Activated CD4-positive, CD25-positive, alpha-beta regulatory T cell treated with anti-CD3 and anti-CD28 coated beads, Interleukin-2, amount 50 U/mL, for 24 hours (primary cell): ENCODE measurements at places on chromosomes 16 and 17.

- peak; percentile 16 for ATAC-seq
These were observed 704.3 kb downstream of the MAF start for GRCh38 chr16:78896280-78896679.

DNA sequence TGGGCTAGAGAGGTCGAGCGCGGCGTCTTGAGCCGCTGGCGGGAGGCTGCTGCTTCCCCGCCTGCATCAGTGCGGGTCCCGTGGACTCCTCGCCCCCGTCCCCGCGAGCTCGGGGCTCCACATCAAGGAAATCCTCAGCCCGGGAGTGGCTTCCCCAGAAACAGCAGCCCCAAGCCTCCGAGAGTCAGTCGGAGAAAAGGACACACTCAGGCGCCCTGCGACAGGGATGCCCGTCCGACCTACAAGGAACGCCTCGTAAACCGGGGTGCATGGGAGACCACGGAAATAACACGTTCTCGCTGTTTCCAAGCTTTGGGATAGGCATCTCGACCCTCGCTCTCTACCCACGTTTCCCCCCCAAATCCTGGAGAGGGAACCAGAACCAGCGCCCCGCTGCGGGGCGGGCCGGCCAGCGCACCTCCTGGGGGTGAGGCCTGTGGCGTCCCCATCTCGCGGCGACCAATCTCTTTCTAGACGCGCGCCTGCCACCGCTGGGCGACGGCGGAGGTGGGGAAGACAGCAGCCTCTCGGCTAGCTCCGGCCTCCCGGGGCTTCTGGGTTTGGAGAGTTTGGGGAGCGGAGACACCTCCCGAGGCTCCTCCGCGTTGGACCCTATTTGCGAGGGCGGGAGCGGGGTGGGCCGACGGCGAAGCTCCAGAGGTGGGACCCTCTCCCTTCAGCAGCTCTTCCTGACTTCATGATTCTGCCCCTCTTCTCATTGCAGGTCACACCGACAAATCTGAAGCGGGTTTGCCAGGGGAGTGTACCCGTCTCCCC, 759 bp upstream of the TP53I13 start:
- ATAC-seq, result peak; percentile 66

- ATAC-seq, result no peak
These were observed 38.8 kb downstream of the EFCAB5 start for GRCh38 chr17:29980261-29980660.

DNA sequence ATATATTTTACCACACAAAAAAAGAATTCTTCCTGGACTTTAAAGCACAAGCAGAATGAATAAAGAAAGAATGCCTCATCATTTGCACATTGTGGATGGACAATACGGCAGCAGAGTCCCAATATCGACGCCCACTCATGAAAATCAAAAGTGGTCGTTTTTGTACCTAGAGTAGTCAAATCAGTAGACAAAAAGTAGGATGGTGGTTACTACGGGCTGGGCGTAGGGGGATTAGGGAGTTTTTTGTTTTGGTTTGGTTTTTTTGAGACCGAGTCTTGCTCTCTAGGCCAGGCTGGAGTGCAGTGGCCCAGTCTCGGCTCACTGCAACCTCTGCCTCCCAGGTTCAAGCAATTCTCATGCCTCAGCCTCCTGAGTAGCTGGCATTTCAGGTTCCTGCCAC, 8.6 kb upstream of the CENPV start:
- ATAC-seq, result no peak

GRCh38 chr17:64022611-64023063, 2.2 kb upstream of the ICAM2 start:
- ATAC-seq, result no peak

GRCh38 chr17:34837876-34838478, 123.3 kb downstream of the CCT6B start:
- ATAC-seq, result no peak
